ENCODE measurements at places on chromosomes 12 and 14. TPM values are rescaled to one million over a fixed set of nuclear protein-coding genes. Genes with fewer than 3 reads are reported as not detected.
A peak's percentile ranks its signal among the peaks of the same experiment; 100 is the strongest.

GRCh38 chr14:72833174-72833573, 60.7 kb downstream of the DPF3 start:
- H3K4me1 ChIP-seq: peaks cover 5% of the 10 kb centered on the region
- no peak overlapping the region for H3K4me3 ChIP-seq
- H3K36me3 ChIP-seq: peaks cover 3% of the 10 kb centered on the region
- DNase-seq: no peak
- no peak overlapping the region for H3K27ac ChIP-seq

DNA sequence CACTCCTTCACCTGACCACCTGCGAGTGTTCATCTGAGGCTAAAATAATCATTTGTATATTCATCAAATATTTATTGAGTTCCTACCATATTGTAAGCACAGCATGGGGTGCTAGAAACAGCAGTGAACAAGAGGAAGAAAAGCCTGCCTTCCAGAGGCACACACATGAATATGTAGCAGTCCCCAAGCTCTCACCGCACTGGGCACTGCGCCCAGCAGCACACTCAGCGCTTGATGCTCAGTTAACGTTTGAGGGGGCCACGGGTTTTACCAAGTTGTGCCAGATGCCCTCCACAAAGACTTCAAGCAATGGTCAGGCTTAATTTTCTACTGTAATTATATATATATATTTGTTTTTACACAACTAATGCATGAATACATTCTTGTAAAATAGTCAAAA, 52.0 kb downstream of the HELB start:
- H3K27me3 ChIP-seq: no peaks in the 10 kb centered on the region
- H3K4me1 ChIP-seq: no peaks in the 10 kb centered on the region
- no peak overlapping the region for H3K4me3 ChIP-seq
- H3K27ac ChIP-seq: no peak overlapping the region

- peak overlapping the region; percentile 93 for H3K27ac ChIP-seq
- H3K4me1 ChIP-seq: peaks cover 9% of the 10 kb centered on the region
- peaks cover 5% of the 10 kb centered on the region for H3K36me3 ChIP-seq
- peak; percentile 84 for DNase-seq
- H3K4me3 ChIP-seq: peak overlapping the region; percentile 94
- H3K27me3 ChIP-seq: no peaks in the 10 kb centered on the region
Measured at GRCh38 chr14:59483363-59483762, 845 bp downstream of the L3HYPDH start.

- no peaks in the 10 kb centered on the region for H3K36me3 ChIP-seq
- peak overlapping the region; percentile 68 for H3K27ac ChIP-seq
- peak overlapping the region; percentile 39 for H3K4me3 ChIP-seq
- DNase-seq: peak; percentile 81
Measured at GRCh38 chr14:105480807-105481801, 5.6 kb upstream of the CRIP1 start.

GRCh38 chr14:101442451-101442850, 118.8 kb upstream of the DIO3 start:
- peaks cover 2% of the 10 kb centered on the region for H3K27me3 ChIP-seq
- no peak for DNase-seq
- H3K4me1 ChIP-seq: no peaks in the 10 kb centered on the region

GRCh38 chr12:1533205-1533601, 61.2 kb downstream of the FBXL14 start:
- no peak overlapping the region for H3K27ac ChIP-seq
- no peaks in the 10 kb centered on the region for H3K27me3 ChIP-seq
- DNase-seq: no peak

- H3K4me3 ChIP-seq: no peak overlapping the region
- peaks cover 12% of the 10 kb centered on the region for H3K4me1 ChIP-seq
- no peaks in the 10 kb centered on the region for H3K36me3 ChIP-seq
- no peak for DNase-seq
Measured at GRCh38 chr14:91241863-91242262, 2.6 kb downstream of the GPR68 start.

- no peaks in the 10 kb centered on the region for H3K27me3 ChIP-seq
- H3K4me1 ChIP-seq: no peaks in the 10 kb centered on the region
Measured at GRCh38 chr12:88111074-88111652, 30.7 kb downstream of the CEP290 start.

DNA sequence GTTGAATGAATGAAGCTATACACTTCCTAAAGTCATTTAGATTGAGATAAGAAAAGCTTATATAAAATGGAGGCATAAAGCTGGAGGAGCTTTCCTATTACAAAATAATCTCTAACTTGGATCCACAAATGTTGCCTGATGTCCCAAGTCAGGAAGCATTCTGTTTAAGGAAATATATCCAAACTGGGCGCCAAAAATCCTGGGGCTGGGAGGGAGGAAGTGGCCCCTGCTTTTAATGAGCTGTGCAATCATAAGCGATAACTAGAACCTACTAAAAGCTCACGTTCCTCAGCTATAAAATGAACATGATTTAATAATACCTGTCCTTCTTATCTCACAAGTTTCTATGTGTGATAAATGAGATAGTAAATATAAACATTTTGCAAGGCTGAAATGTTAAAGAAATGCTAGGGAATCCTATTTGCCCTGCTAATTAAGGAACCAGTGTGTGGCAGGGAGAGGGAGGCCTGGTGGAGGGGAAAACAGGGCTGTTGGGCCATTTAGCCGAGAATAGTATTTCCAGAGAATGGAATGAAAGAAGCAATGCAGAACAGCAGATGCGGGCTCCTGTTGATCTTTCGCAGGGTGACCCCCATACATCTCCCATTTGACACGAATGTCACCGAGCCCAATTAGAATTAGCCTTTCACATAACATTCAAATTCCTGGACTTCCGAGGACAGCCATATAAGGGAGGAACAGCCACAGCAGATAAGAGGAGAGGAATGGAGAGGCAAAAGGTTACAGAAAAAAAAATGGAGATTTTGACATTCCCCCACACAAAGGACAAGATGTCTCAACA, 25.9 kb downstream of the DUSP6 start:
- no peak for DNase-seq
- no peaks in the 10 kb centered on the region for H3K4me1 ChIP-seq
- H3K27ac ChIP-seq: no peak overlapping the region
- H3K4me3 ChIP-seq: no peak overlapping the region

DNA sequence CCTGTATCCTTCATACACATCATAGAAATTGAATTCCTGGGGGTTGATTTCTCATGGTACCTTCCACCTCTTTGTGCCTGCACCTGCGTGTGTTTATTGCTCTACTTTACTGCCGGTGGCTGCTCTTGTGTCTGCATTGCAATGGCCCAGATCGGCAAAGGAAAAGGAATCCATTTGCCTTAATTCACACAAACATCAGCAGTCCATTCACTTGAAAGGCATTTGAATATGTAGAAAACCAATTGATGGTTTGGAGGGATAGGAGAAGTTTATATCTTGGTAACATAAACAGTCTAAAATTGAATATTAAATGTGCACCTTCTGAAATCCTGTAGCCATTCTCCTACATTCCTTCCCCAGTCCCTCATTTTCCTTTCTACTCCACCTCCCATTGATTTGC, 74.0 kb downstream of the SNAPC1 start:
- H3K27ac ChIP-seq: no peak overlapping the region
- no peaks in the 10 kb centered on the region for H3K4me1 ChIP-seq
- no peaks in the 10 kb centered on the region for H3K36me3 ChIP-seq
- H3K4me3 ChIP-seq: no peak overlapping the region
- peak; percentile 64 for DNase-seq

- H3K36me3 ChIP-seq: no peaks in the 10 kb centered on the region
- H3K27ac ChIP-seq: no peak overlapping the region
- no peaks in the 10 kb centered on the region for H3K27me3 ChIP-seq
- no peaks in the 10 kb centered on the region for H3K4me1 ChIP-seq
- H3K4me3 ChIP-seq: no peak overlapping the region
Measured at GRCh38 chr14:23708343-23708742, 72.2 kb downstream of the DHRS2 start.

DNA sequence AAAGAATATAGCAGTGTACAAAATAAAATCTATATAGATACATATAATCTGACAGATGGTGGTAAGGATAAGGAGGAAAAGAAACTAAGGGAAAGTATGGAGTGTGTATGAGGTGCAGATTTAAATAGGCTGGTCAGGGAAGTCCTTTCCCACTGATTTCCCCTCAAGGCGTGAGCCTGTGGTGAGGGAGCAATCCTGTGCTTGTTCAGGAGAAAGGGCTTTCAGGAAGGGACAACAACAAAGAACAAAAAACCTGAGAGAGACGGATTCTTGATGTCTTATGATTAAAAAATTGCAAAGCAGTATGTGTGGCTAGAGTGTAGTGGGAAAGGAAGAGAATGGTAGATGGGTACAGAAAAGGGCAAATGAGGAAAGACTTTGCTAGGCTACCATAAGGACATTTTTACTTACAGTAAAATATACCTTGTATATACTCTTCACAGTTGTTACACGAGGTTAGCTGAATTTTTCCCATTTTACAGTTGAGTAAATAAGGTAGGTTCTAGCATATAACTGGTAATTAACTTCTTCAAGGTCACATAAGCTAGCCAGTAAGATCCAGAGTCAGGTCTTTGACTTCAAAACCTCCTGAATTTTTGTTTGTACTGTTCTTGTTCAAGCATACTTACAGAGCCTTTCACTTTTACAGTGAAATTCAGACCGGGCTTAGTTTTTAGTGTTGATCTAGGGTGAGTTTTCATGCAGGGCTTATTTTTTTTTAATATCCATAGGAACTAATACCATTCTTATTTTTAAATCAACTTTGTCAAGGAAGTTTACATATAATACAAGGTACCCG, 15.6 kb downstream of the CNOT2 start:
- H3K36me3 ChIP-seq: no peaks in the 10 kb centered on the region
- H3K27ac ChIP-seq: no peak overlapping the region
- peaks cover 3% of the 10 kb centered on the region for H3K4me1 ChIP-seq
- H3K27me3 ChIP-seq: no peaks in the 10 kb centered on the region

GRCh38 chr14:61197416-61197815, 83.7 kb downstream of the TMEM30B start:
- H3K36me3 ChIP-seq: no peaks in the 10 kb centered on the region
- no peaks in the 10 kb centered on the region for H3K27me3 ChIP-seq
- H3K27ac ChIP-seq: no peak overlapping the region
- H3K4me1 ChIP-seq: peaks cover 8% of the 10 kb centered on the region
- no peak for DNase-seq

DNA sequence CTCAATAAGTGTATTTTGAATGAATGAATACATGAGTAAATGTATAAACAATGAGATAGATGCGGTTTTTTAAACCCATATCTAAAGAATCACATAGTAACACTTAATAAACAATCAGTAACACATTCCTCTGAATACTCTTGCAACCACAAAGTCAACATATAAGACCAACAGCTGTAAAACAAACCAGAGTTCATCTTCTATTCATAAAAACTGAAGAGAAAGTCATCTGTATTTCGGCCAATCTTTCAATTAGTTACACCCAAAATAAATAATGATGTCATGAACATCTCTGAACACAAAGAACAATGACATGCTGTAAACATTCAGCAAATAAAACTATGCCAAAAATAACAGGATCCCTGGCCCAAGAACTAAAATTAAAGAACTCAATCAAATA, 47.2 kb downstream of the ARMH4 start:
- H3K27ac ChIP-seq: no peak overlapping the region
- H3K4me3 ChIP-seq: no peak overlapping the region

DNA sequence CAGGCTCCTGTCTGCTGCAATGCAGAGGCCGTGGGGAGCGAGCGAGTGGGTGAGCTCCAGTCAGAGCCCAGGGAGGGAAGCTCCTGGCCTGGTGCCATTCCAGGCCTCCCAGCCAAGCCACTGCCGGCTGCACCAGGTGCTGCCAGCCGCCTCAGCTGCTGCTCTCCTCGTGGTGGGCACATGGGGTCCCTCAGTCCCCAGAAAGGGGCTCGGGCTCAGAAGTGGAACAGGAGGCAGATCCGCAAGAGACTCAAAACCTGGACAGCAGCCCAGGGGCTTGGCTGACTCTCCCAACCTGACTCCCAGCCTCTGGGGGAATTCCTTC, 2.4 kb downstream of the ABCB9 start:
- H3K36me3 ChIP-seq: peaks cover 4% of the 10 kb centered on the region
- H3K4me3 ChIP-seq: no peak overlapping the region
- no peak overlapping the region for H3K27ac ChIP-seq

DNA sequence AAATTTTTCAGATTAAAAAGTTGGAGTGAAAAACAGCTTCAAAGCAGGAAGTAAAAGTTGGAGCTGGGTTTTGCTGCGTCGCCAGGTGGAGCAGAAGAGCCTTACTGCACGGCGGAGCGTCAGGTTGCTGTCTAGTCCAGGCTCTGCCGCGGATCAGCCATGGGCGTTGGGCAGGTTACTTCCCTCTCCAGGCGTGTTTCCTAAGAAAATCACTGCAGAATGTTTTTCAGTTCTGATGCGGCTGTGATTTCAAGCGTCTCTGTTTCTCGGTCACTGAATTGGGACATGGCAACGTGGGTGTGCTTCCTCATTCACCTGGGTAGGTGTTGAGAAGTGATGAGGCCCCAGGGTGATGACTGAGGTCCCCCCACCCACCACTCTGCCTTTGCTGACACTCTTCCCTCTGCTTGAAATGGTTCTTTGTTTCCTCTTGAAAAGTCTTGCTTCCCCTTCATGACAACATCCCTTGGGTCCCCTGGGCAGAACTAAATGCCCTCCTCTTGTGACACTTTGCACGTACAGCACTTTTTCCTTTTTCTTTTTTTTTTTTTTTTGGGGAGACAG, 7.6 kb downstream of the EVL start:
- H3K4me1 ChIP-seq: peaks cover 3% of the 10 kb centered on the region
- DNase-seq: no peak
- no peak overlapping the region for H3K27ac ChIP-seq
- no peaks in the 10 kb centered on the region for H3K27me3 ChIP-seq

DNA sequence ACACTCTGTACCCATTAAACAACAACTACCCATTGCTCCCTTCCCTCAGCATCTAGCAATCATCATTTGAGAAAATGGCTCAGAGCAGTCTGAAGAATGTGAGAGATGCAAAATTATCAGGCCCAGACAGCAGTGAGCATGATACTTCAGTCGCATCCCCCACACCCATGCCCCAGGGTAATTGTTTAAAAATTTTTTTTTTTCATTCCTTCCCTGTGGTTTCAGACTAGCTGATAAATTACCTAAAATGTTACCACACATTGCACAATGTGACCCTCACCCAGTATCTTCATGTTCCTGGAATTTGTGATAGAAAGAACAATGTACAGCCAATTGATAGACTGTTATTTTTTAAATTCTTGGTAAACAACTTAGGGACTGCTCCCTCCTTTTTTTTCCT, 11.3 kb upstream of the USP15 start:
- no peaks in the 10 kb centered on the region for H3K36me3 ChIP-seq
- H3K27me3 ChIP-seq: no peaks in the 10 kb centered on the region
- DNase-seq: no peak
- no peak overlapping the region for H3K4me3 ChIP-seq
- peaks cover 3% of the 10 kb centered on the region for H3K4me1 ChIP-seq

GRCh38 chr12:100229876-100230275, 29.3 kb downstream of the ACTR6 start:
- H3K27ac ChIP-seq: no peak overlapping the region
- H3K27me3 ChIP-seq: no peaks in the 10 kb centered on the region

DNA sequence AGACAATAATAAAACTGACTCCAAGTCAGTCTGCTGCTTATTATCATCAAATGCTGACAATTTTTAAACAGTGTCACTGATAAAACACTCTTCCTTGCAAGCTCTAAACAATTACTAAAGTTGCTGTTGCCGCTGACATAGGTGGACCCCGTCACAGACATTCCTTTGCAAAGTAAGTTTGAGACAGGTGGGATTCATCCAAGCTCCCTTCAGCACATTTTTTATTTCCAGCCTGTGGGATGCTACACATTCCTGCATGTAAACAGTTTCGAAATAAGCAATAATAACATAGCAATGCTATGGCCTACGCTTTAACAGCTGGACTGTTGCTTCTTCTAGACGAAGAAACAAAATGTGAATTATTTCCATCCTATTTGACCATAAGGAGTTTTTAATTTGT, 85.4 kb upstream of the HIF1A start:
- peak; percentile 86 for DNase-seq
- no peaks in the 10 kb centered on the region for H3K36me3 ChIP-seq

Gene RNASE3
- not detected for total RNA-seq

Gene MYO1A
- under 0.01 TPM for total RNA-seq

Gene GALNT16
- total RNA-seq: 0.28 TPM

Gene DNAI7
- total RNA-seq: 0.28 TPM

Gene BBOF1
- total RNA-seq: 1.6 TPM
